ENCODE measurements at places on chromosomes 13 and 19.
A peak's percentile ranks its signal among the peaks of the same experiment; 100 is the strongest.

DNA sequence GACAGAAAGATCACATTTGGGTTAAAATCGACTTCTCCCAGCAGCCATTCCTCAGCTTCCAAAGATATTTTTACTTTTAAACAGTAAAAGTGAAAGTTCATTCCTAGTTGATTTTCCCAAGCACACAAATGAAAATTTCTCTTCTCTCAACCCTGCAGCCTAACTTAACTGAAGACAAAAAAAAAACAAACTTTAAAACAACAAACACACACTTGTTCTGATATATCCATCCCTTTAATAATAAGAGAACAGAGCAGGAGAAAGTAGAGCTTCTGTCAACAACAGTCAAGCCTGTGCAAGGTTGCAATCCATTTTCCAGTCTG, 72.9 kb downstream of the STK24 start:
- no peak for DNase-seq

- no peak for DNase-seq
Observed at GRCh38 chr13:102877303-102877702, 31.5 kb downstream of the ERCC5 start.

- no peak for DNase-seq
Observed at GRCh38 chr19:34847393-34847792, 74.4 kb upstream of the ZNF599 start.

- peak; percentile 41 for DNase-seq
Observed at GRCh38 chr13:98537740-98538139, 39.2 kb downstream of the STK24 start.

GRCh38 chr19:15255359-15255990, 23.2 kb upstream of the EPHX3 start:
- no peak for DNase-seq

DNA sequence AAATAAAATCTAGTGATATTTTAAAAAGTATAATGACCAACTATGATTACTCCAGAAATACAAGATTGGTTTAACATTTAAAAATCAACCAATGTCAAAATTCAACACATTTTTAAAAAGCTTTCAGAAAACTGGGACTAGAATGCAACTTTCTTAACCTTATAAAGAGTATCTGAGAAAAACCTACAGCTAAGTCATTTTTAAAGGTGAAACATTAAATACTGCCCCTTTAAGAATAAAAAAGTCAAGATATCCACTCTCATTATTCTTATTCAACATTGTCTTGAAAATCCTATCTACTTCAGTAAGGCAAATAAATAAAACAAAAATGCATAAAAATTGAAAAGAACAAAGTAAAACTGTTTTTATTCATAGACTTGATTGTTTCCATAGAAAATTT, 673.2 kb downstream of the UQCRFS1 start:
- no peak for DNase-seq

DNA sequence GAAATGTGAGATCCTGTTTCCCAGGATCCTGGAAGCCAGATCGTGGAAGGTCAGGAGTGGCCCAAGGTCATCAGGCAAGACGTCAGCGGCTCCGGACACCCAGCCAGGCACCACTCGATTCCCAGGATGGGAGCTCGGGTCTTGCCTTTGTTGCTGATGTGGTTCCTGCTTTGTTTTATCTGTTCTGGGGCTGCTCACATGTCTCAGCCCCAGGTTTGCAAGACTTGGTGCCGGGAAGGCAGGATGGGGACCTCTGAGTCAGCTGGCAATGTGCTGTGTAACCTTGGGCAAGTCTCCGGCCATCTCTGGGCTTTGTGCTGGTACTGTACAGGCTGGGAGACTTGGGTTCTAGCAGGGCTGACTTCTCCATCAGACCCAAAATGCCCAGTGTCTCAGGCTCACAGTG, 1.4 kb upstream of the FCHO1 start:
- peak; percentile 69 for DNase-seq

DNA sequence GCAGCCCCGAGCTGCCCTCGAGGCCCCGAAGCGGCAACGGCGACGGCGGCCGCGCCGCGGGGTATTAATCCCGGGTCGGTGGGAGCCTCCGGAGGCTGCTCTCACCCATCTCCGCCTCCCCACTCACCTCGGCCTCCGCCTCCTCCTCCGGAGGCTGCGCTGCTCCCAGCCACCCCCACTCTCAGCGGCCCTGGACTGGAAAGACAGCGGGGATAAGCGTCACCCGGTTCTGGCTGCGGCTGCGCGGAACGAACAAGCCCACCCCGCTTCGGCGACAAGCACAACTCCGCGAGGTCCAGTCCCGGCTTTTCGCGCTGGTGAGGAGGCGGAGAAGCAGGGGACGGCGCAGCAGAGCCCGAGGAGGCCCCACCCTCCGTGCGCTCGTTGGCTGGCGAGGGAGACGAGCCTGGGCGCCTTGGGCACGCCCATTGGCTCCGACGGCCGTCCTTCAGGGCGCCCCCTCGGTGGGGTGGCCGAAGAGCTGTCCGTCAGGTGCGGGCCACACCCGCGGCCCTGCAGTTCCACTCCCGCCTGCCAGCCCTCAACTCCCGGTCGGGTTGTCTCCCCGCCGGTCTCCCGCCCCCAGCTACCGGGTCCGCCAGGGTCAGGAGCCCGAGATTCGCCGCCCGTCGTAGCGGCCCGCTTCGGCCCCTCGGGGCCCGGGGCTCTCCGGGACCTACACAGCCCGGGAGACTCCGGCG, at the start of gene ZMYM5:
ZMYM5 (minus strand) TSS at position 327 of the 701 bp plus-strand sequence. CDS start 11,469 bp downstream, outside the sequence.
- peak; percentile 98 for DNase-seq

GRCh38 chr13:107233541-107233940, 665.6 kb upstream of the ARGLU1 start:
- DNase-seq = no peak

- no peak for DNase-seq
Observed at GRCh38 chr13:22108979-22109378, 438.1 kb downstream of the FGF9 start.

GRCh38 chr13:23703246-23703860, 133.1 kb downstream of the TNFRSF19 start:
- DNase-seq = no peak

DNA sequence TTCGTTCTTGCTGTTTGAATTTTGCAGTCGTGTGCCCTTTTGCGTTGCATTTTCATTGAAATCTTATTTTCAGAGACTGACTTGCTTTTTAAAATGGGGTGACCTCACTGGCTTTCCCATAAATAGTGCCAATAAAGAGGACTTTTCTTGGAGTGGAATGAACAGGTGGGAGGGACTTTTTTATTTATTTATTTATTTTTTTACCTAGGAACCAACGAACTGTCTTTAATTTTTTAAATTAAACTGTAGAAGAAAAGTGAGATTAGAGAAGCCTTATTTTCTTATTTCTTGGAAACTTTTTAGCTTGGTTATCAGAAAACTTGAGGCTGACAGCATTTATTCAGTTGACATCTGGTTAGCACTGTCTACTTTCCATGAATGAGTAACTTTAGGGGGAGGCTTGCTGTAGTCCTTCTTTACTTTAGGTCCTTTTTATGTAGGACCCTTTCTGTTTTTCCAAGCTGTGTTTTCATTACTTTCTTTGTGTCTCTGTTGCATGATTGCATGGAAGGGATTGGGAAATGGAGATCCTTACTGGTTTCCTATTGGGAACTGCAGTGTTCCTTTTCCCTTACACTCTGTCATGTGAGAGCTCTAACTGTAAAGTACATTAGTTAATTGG, 1.7 kb downstream of the SLAIN1 start:
- DNase-seq = no peak

DNA sequence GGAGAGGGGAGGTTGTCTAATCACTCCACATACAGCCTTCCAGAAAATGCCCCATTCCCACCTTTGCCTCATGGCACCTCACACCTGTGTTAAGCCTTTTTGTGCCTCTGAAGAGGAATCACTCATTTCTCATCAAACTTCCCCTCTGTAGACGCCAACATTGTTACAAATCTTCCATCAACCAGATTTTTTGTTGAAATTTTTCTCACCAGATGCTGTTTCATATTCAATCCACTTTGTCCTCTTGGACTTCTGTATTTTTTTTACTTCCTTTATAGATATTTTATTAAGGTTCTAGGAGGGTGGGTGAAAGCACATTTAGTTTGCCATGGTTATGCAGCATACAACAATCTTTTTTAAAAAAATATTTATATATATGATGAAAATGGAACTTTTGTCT, 74.0 kb downstream of the RUBCNL start:
- DNase-seq = no peak

- no peak for DNase-seq
Observed at GRCh38 chr19:18439025-18439909, 1.3 kb upstream of the ISYNA1 start.

GRCh38 chr19:55116232-55116858, 1.1 kb downstream of the PPP1R12C start:
- DNase-seq = peak; percentile 86

- DNase-seq = no peak
Observed at GRCh38 chr13:75263741-75264407, 218.1 kb downstream of the TBC1D4 start.

DNA sequence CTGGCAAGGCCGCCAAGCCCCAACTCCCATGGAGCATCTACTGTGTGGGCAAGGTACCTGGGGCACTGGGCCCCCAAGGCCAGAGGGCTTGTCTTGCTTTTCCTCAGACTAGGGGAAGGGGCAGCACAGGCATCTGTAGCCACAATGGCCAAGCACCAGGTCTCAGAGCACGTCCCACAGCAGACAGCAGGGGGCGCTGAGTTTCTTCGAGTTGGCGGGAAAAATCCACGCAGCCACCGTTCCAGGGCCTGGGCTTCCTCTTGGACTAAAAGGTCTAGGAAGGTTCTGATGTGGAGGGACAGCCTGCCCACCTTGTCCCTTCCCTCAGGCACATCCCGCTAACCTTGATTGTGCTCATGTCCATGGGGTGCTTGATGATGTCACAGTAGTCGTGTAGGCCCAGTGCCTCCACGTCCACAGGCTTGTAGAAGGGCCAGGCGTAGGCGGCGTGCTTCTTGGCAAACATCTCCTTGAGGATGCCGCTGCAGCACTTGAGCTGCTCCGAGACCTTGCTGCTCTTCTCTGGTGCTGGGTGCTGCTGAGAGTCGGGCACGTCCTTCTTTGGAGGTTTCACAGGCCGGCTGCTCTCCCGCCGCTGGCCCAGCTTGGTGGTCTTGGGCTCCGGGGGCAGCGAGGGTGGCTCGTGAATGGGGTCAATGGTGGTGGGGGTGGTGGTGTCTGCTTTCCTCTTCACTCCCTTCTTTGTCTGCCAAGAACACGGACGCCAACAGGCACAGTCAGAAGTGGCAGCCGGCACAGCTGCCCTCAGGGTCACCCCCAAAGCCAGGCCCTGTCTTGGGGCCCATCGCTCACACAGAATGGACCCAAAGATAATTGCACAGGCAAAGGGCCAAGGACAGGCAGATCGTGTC, 32.0 kb upstream of the EPHX3 start:
- DNase-seq = peak; percentile 91

GRCh38 chr13:99652901-99653300, 151.6 kb downstream of the TM9SF2 start:
- DNase-seq = no peak

- no peak for DNase-seq
Observed at GRCh38 chr13:59534806-59535205, 628.9 kb downstream of the DIAPH3 start.

- no peak for DNase-seq
Observed at GRCh38 chr13:28136916-28137315, 1.4 kb upstream of the PAN3 start.

DNA sequence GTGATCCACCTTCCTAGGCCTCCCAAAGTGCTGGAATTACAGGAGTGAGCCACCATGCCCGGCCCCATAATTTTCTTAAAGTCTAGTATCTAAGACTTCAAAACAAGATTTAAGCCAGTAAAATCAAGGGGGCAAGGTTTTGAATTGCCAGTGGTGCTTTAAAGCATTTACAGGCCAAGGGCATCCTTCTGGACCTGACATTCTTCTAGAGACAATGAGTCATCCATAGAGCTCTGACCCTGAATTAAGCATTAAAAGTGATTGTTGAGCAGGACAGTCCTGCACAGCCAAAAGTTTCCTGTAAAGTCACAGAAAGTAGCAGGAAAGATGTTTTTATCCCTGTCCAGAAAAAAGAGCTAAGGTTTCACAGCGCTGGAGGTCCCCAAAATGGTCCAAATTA, 50.9 kb upstream of the ATP12A start:
- no peak for DNase-seq

GRCh38 chr19:18373892-18374629, 11.9 kb upstream of the GDF15 start:
- DNase-seq = peak; percentile 69

DNA sequence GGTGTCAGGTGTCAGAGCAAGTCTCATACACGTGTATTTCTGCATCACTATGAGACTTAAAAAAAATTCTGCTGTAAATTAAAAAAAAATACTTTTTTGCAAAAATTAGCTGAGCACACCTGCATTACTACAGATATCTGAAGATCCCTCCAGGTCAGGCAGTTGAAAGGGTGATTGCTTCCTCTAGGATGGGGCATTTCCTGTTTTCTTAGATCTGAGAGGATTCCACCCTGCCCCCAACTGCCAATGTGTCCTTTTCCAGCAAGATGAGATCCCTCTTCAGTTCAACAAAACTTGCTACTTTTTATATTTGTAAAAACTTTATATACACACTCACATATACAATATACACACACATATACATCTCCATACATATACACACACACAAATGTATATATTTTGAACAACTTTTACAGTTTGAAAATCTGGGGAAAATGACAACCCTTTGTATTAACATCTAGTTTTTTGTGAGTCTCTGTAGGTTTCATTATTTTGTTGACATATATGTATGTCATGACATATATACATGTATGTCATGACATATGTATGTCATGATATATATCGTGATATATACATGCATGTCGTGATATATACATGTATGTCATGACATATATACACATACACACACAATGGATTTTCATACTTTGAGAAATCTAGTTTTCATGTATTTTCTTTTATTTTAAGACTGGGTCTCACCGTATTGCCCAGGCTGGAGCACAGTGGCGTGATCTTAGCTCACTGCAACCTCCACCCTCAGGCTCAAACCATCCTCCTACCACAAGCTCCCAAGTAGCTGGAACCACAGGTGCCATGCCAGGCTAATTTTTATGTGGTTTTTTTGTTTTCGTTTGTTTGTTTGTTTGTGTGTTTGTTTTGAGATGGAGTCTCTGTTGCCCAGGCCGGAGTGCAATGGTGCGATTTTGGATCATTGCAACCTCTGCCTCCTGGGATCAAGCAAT, 17.8 kb downstream of the ZNF813 start:
- no peak for DNase-seq

GRCh38 chr13:112443995-112444311, 67.8 kb downstream of the SPACA7 start:
- peak; percentile 70 for DNase-seq

DNA sequence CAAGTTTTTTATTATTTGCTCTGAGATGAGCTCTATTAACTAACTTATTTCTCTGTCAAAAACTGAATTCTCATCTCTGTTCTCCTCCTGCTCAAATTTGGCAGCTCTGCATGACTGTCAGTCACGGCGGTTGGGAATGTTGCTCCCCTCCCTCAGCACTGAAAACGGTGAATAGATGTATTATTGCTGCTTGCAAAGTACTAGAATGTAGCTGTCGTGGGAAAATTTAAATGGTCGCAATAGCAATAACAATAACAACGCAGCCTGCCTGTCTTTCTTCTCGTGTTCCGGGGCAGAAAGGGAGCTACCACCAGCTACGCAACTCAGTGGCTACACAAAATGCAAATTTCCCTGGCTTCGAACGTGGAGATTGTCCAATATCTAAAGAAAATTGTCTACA, 125.6 kb upstream of the FRY start:
- no peak for DNase-seq

Data from activated effector memory CD4-positive, alpha-beta T cell treated with anti-CD3 and anti-CD28 coated beads, Interleukin-2, amount 50 U/mL, for 16 hours (primary cell).